ENCODE measurements at places on chromosomes 12 and 14. TPM values are rescaled to one million over a fixed set of nuclear protein-coding genes. Genes with fewer than 3 reads are reported as not detected.

TSHR gene
- total RNA-seq, result 0.15 TPM

CYP46A1 gene
- 1.5 TPM for total RNA-seq

HOXC4 gene
- 0.68 TPM for total RNA-seq

TAS2R30 gene
- total RNA-seq, result 1.9 TPM

SERPINA12 gene
- total RNA-seq, result not detected

COX8C gene
- not detected for total RNA-seq

COQ6 gene
- total RNA-seq, result 17.8 TPM

MYF6 gene
- not detected for total RNA-seq

RPL10L gene
- not detected for total RNA-seq

NKX2-1 gene
- total RNA-seq, result 133 TPM

KCNA5 gene
- 1.7 TPM for total RNA-seq

TMEM132C gene
- total RNA-seq, result 0.50 TPM

NUAK1 gene
- total RNA-seq, result 11.0 TPM

WNT5B gene
- 4.5 TPM for total RNA-seq

FGF23 gene
- not detected for total RNA-seq

FGD4 gene
- 38.9 TPM for total RNA-seq

CHST11 gene
- total RNA-seq, result 39.3 TPM

SETD1B gene
- 18.9 TPM for total RNA-seq

GOLGA3 gene
- total RNA-seq, result 82.6 TPM

UBE3B gene
- 42.5 TPM for total RNA-seq

PTGER2 gene
- 8.9 TPM for total RNA-seq

TDRD9 gene
- total RNA-seq, result 5.4 TPM

BDKRB1 gene
- total RNA-seq, result not detected

GLT1D1 gene
- 1.0 TPM for total RNA-seq

NGB gene
- total RNA-seq, result not detected

KRT74 gene
- total RNA-seq, result not detected

RNASE7 gene
- total RNA-seq, result not detected

LIN7A gene
- 9.9 TPM for total RNA-seq

MYH6 gene
- 1.4 TPM for total RNA-seq

PLA2G1B gene
- 4.7 TPM for total RNA-seq
